Progenitor cell of endocrine pancreas (in vitro differentiated cells): ENCODE measurements at places on chromosomes 6 and 20. TPM values are rescaled to one million over a fixed set of nuclear protein-coding genes. Genes with fewer than 3 reads are reported as not detected.

DNA sequence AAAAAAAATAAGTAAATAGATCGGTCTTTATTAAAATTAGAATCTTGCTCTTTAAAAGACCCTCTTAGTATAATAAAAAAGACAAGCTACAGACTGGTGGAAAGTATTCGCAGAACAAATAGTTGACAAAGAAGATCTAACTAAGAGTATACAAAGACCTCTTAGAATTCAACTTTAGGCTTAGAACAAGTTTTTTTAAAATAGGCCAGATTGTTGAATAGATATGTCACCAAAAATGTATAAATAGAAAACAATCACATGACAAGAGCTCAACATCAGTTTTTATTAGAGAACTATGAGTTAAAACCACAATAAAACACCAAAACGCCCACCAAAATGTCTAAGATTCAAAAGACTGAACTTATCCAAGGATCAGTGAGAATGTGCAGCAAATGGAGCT, 632.7 kb upstream of the PTCHD4 start:
- no peak for DNase-seq

- DNase-seq = no peak
Observed at GRCh38 chr6:154414021-154414813, 57.6 kb upstream of the IPCEF1 start.

DNA sequence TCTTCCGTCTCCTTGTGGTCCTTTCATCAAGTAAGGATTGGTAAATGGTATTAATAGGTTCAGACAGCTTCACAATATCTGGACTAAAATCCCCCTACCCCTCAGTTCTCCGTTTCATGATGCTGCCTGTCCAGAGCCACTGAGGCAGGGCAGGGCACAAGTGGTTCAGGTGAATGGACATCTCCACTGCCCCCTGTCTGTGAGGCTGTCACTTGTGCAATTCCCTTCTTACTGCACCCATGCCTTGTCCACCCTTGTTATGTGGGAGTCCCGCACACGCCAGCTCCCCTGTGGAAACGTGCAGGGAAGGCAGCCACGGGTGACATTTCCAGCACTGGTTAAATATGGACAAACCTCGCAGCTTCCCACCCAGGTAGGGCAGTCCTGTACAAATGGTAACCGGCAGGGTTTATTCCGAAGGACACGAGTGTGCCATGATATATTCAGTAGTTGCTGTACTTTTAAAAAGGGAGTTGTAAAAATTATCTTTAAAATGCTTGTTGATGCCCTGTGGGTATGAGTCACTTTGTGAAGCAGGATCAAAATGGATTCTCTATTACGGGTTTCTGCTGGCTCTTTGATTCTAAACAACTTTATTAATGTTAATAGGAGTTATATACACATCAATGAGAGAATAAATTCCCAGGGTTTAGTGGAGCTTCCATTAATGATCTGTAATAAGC, 73.5 kb downstream of the FYN start:
- no peak for DNase-seq

DNA sequence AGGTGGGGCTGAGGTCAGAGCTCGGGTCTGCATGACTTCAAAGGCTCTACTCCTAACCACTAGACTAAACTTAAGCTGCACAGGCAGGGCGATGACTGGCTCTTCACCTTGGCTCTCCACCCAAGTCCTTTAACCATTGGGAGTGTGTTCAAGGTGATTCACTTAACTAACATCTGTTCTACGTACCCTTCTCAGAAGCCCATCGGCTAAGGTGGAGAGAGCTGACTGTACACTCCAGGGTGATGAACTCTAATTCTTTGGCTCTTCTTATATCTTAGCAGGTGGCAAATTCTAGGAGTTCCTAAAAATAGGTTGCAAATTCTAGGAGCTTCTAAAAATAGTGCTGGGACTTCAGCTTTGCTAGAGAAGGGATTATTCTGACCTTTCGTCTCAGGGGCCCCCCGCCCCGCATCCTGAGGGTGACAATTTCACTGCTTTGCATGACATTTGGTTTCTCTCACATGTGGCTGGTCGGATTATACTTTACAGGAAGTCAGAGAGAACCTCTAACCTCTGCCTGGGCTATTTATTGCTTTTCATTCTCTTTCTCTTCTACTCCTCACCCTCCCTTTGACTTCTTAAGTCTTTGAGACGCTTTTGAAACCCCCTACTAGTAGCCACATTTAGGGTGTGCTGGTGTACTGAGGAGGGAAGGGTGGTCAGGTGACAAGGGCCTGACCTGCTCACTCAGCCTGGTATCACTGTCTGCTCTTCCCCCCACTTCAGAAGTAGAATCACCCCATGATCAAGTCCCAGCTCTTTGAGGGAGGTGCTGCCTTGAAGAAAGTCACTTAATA, 55.5 kb downstream of the PRDM1 start:
- DNase-seq = no peak

CRIP3 gene
- total RNA-seq = 2.3 and 2.4 TPM in 2 replicates

BPIFB4 gene
- not detected in 2 replicates for total RNA-seq
